ENCODE measurements at places on chromosomes 5 and 9.
A peak's percentile ranks its signal among the peaks of the same experiment; 100 is the strongest.

DNA sequence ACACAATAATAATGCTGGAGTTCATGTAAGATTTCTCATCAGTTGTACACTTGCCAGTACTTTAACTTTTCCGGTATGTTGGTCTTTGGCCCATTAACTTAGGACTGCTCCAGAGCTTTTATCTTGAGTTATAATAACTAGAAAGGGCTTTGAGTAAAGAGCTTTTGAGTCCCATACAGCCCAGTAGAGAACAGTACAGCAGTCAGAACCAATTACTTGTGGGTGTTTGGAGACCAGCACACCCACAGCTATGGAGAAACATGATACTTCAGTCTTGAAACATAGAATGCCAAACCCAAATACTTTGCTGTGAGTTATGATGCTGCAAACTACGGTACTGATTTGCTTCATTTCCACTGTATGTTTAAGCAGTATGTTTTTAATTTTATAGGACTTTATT, 374.3 kb downstream of the CCDC171 start:
- DNase-seq: no peak

GRCh38 chr9:17116400-17116837, 18.4 kb upstream of the CNTLN start:
- no peak for DNase-seq

- DNase-seq: no peak
These were observed 30.2 kb downstream of the SLC46A2 start for GRCh38 chr9:112860451-112860850.

- DNase-seq: no peak
These were observed 121.2 kb upstream of the MAP1B start for GRCh38 chr5:71986101-71986500.

DNA sequence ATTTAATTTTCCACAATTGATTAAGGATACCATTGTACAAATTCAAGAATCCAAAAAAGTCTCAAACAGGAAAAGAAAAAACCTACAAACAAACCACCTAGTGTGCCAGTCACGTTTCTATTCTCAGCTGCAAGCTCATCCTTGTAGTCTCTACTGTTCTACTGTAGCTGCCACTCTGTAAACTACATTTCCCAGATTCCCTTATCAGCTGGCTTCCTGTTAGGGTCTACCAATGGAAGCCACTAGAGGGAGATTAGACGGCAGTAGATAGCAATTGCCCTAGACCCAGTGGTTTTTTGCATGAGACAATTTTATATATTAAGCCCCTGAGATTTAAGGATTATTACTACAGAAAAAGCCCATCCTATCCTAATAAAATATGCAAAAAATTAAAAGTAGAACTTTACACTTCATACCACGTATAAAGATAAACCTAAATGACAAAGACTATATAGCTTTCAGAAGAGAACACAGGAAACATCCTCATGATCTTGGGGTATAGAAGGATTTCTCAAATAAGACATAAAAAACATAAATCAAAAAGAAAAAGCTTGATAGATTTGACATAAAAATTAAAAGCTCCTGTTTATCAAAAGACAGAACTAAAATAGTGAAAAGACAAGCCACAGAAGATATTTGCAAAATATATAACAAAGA, 37.4 kb downstream of the P4HA2 start:
- peak; percentile 17 for DNase-seq

GRCh38 chr5:95951916-95952315, 9.7 kb downstream of the ELL2 start:
- DNase-seq: no peak

- no peak for DNase-seq
These were observed 629.8 kb downstream of the EFNA5 start for GRCh38 chr5:107040907-107041306.

- no peak for DNase-seq
These were observed 231.5 kb downstream of the FANCC start for GRCh38 chr9:95085861-95086563.

- no peak for DNase-seq
These were observed 135.1 kb upstream of the TNFAIP8 start for GRCh38 chr5:119220576-119221197.

DNA sequence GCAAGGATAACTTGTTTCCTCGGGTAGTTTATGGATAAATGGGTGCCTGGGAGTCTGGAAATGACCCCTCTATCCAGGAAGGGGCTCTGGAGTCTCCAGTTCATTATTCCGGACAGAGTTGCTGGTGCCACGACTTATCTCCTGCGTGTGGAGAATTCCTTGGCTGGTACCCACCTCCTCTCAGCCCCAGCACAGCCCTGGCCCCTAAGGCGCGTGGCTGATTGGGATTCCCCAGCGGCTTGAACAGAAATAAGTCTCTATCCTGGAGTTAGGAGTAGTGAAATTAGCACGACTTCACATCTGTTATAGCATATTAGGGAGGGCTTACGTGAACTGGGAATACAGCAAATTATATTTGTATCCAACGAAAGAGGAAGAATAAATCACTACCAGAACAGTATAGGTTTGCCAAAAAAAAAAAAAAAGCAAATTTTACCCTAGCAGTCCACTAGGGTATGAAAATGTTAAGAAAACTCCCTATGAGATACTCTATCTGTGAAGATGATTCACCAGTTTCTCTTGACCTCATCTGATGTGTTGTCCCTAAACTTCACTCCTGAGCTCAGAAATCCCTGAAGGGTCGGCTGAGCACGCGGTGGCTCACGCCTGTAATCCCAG, 172.5 kb upstream of the OTULINL start:
- DNase-seq: no peak

DNA sequence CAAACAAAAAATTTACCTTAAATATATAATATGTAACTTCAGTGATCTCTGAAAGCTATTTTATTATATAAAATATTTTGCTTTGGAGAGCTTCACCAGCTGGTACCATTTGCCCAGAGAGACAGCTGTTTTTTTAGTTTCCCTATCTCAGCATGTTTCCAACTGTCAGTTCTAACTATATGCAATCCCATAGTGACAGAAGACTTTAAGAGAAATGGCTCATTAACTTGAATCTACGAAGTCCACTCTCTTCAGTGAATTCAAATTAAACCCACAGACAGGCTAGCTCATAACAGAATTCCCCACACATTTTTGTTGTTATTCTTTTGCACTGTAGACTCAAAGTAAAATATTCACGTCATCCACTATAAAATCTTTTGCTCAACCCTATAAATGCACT, 251.8 kb upstream of the POU5F2 start:
- DNase-seq: no peak

- no peak for DNase-seq
These were observed 3.2 kb downstream of the RAB24 start for GRCh38 chr5:177300236-177300880.

GRCh38 chr5:33129309-33129708, 311.5 kb upstream of the TARS1 start:
- DNase-seq: no peak

GRCh38 chr5:33228149-33228548, 212.6 kb upstream of the TARS1 start:
- no peak for DNase-seq

GRCh38 chr9:130936285-130937117, 2.5 kb downstream of the FIBCD1 start:
- peak; percentile 34 for DNase-seq

DNA sequence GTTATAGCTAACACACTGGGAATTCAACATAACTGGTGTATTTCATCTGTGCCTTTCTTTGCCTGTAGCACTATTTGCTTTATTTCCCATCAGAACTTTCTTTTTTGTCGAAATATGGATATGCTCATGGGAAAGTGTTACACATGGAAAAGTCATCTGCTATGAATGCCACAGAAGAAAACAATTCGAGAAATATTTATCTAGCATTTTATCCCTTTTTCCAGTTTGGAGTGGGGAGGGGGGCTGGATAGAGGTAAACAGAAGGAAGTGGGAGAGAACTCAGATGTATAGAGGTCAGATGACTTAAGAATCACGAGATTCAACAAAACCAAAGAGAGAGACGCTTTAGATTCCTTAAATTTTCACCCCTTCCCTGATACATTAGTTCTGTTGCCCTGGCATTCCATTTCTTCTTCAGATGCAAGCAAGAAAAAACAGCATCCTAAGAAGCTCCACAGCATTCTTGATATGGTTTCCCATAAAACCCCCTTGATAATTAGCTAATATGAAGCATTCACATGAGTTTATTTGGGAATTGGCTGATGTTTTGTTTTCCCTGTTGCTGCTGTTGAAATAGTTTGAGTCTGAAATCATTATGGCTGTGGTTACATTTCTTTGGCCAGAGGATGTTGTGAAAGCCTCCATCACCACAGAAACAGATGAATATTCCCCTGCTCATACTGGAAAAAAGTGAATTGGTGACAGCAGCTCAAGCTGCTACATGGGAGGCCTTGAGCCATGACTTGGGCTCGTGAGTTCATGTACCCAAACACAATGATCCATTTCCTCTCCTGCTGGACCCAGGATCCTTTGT, 335.8 kb upstream of the DAB2 start:
- peak; percentile 92 for DNase-seq

DNA sequence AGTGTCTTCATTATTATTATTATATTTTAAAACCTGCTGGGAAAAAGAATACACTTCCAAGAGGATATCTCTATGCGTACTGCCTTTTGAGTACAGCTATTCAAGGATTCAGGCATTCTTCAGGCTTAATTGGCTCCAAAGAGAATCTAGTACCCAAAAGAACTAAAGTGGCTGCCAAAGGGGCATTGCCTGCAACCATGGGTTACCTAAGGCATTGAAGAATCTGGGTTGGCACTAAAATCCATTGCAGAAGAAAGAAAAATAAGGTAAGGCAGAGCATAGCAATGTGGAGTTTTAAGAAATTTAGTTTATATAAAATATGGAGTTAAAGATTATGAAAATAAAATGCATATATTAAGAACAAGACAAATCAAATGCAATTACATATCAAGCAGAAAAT, 223.5 kb downstream of the TMEM161B start:
- DNase-seq: no peak

- no peak for DNase-seq
These were observed 34.0 kb upstream of the ZNF484 start for GRCh38 chr9:92911511-92912475.

GRCh38 chr9:24487250-24487861, 58.3 kb downstream of the IZUMO3 start:
- no peak for DNase-seq

DNA sequence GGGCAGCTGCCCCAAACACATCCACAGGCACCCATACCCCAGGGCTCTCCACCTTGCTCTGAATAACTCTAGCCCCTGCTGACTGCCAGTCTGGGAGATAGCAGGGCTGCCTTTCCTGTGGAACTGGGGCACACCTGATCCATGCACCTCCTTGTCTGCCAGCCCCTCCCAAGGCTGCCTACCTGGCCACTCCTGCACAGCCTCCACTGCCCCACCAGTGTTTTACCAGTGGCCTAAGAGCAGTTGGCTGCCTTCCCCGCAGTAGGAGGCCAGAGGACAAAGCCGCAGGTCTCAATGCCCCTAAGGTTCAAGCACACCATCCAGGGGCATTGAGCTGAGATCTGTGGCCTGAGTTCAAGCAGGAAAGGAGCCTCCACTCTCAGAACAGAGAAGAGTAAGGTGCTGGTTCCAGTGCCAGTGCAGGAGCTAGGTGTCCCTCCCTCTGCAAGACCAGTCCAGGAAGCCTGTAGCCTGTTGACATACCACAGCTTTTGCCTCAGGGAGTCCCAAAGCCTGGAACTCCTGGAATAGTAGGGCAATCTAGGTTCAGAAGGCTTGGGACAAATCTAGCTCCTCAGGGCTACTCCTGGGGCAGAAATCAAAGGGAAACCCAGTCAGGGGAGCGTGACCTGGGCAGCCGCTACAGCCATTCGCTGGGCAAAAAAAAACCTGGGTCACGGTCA, 514.5 kb upstream of the PTGER4 start:
- no peak for DNase-seq

DNA sequence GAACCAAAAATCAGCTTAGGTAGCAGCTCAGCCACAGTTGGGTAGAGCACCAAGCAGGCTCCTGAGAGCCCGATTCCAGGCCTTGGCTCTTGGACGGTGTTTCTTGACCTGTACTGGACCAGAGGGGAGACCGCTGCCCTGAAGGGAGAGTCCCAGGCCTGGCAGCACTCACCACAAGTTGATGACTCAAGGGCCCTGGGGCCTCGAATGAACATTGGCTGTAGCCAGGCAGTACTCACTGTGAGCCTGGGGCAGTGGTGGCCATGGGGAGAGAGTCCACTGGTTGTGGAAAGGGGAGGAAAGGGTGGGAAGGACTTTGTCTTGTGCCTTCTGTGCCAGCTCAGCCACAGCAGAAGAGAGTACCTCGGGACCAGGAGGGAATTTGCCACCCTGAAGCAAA, 166.1 kb downstream of the EDIL3 start:
- DNase-seq: no peak

DNA sequence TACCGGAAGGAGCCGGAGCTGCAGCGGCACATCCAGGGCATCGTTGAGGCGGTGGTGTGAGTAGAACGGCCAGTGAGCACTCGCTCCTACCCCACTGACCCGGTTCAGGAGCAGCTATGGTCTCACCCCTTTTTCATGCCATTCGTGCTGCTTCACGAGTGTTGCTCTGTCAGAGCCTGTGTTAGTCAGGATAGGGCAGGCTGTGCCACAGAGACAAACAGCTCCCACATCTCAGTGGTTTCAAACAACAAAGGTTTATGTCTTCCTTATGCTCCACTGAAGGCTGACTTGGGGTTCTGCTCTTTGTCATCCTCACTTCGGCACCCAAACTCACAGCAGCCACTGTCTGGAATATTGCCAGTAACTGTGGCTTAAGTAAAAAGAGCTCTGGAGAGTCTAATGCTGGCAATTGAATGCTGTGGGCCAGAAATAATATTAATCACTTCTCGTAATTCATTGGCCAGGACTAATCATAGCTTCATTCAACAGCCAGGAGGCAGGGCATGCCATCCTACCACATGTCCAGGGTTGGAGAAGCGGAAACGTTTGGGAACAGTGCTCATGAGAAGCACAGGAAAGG, 28.4 kb downstream of the ARHGEF37 start:
- DNase-seq: no peak

DNA sequence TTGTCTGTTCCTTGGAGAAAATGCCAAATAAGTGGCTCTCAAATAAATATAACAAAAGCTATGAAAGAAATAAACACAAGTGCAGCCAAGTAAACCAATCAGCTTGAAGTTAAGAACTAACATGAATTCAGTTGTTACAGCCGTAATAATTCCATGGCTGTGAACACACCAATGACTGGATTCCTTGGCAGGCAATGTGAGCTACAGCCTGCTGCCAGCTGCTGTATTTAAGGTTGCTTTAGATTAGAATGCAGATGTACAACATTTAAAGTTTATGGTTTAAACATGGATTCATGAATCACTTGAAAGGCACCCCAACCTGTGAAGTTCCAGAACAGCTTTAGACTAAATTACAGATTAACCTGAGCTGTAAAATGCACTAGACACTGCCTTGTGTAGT, 626.4 kb upstream of the SEMA6A start:
- no peak for DNase-seq

Data from AG04449 (cell line).